ENCODE measurements at places on chromosomes 7 and 10. TPM values are rescaled to one million over a fixed set of nuclear protein-coding genes. Genes with fewer than 3 reads are reported as not detected.
A peak's percentile ranks its signal among the peaks of the same experiment; 100 is the strongest.

GRCh38 chr10:114329634-114330365 lies 74.5 kb downstream of the AFAP1L2 start:
- no peak for DNase-seq

GRCh38 chr7:151075662-151075971 lies 5.0 kb downstream of the FASTK start:
- DNase-seq, result no peak

DNA sequence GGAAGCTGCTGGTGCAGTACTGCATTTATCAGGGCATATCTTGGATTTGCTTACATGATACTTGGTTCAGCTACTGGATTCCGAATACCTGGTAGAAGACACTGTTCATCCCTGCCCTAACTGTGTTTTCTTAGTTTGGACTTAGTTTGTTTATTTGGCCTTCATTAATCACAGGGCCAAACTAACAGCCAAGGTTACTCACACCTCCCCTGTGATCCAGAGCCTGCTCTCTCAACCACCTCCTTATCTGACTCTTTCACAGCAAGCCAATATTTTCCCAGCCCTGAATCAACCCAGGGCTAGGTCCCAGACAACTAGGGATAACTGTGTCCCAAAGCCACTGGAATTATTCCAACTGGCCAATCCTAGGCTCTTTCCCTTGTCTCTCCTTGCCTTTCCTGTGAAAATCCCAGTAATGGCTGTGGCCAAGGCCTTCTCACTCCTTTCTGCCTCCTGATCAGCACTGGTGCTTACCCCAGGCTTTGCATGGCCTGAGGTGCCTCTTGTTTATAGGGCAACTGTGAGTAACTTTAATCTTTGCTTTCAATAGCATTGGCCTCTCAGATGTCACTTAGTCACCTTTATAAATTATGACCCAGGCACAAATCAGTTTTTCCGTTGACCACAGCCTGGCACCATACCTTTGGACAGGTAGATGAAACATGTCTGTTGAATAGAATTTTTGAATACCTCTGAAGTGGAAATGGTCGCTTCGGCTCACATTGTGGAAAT lies 9.3 kb upstream of the JCAD start:
- DNase-seq, result no peak

- DNase-seq, result no peak
Measured at GRCh38 chr10:97001183-97001991, 169.3 kb downstream of the LCOR start.

DNA sequence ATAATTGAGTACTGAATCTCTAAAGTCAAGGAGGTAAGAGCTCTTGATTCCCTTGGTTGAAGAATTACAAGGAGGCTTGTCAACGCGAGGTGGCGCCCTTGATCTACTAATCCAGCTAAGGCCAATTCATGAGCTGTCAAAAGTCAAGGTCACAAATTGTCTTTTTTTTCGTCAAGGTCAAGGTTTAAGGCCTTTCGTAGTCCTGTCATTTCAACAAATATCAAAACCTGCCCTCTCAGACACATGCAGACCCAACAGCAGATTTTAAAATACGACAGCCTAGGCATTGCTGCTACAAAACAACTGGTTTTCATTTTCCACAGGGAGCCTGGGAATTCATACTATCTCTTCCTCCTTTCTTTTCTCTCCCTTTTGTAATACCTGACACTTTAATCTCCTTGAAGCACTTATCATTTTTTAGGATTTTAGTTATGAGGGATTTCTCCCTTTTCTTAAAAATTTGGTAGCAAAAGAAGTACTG lies 3.6 kb downstream of the HOXA13 start:
- peak; percentile 81 for DNase-seq

GNAT3 gene
- not detected for total RNA-seq

All from right lobe of liver (tissue), 6 donors.